ENCODE measurements at places on chromosomes 4 and X. TPM values are rescaled to one million over a fixed set of nuclear protein-coding genes. Genes with fewer than 3 reads are reported as not detected.

GRCh38 chr4:56345458-56345857 is 41.8 kb downstream of the AASDH start:
- H3K36me3 ChIP-seq = peaks cover 14% of the 10 kb centered on the region
- H3K27me3 ChIP-seq = no peaks in the 10 kb centered on the region
- H3K27ac ChIP-seq = no peak overlapping the region
- no peaks in the 10 kb centered on the region for H3K4me1 ChIP-seq
- no peak overlapping the region for H3K4me3 ChIP-seq
- no peak for DNase-seq

Gene DAPP1
- total RNA-seq = not detected

Gene SOX3
- total RNA-seq = 1.6 TPM

Gene PHEX
- total RNA-seq = 0.37 TPM

GRCh38 chr4:60042941-60043340 is 1157.2 kb upstream of the ADGRL3 start:
- H3K4me3 ChIP-seq = no peak overlapping the region
- no peak for DNase-seq
- H3K27ac ChIP-seq = no peak overlapping the region
- no peaks in the 10 kb centered on the region for H3K36me3 ChIP-seq
- no peaks in the 10 kb centered on the region for H3K4me1 ChIP-seq

Measured in endodermal cell (in vitro differentiated cells).